ENCODE measurements at places on chromosomes 4 and X.

DNA sequence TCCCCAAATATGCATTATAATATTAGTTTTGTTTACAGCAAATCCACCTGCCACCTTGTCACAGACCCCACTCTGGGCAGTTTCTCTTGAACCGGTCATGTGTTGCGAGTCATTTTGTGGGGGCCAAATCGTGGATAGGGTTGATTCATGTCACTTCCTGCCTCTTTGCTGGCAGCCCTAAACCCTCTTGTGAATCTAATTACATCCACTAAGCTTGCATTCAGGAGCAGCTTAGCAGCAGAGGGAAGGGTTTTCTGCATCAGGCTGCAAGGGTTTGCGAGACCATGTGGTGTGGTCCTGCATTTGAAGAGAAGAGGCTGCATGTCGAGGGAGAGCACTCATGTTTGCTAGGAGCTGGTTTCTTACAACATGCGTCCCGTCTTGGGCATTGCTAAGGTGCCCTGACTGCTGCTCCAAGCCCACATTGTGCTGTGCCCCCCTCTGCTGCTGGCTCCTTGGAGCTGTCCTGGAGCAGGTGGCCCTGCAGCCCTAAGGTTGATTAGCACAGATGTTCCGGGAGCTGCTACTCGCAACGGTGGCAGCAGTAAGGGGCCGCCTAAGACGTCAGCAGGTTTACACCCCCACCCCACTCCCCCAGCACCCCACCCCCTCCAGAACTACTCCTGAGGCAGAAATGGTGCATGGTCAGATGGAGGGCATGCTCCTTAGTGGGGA, 88.9 kb upstream of the CLDN34 start:
- no peak for DNase-seq

GRCh38 chr4:177265729-177266128, 43.9 kb upstream of the NEIL3 start:
- DNase-seq: no peak

DNA sequence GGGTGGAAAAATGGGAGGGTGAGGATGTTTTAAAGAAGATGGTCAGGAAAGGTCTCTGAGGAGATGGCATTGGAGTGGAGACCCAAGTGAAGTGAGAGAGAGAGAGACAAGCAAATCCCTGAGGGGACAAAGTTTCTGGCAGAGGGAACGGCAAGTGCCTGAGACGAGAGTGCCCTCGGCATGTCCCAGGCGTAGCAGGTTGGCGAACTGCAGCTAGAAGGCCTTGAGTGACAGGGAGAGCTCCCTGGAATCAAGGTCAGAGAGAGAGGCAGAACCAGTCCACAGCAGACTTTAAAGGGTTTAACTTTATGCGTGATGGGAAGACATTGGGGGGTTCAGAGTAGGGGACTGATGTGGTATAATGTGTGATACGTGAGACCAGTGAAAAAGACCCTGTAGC, 150.2 kb upstream of the HAND2 start:
- no peak for DNase-seq

GRCh38 chrX:72021975-72022374, 109.7 kb downstream of the RTL5 start:
- DNase-seq: no peak

DNA sequence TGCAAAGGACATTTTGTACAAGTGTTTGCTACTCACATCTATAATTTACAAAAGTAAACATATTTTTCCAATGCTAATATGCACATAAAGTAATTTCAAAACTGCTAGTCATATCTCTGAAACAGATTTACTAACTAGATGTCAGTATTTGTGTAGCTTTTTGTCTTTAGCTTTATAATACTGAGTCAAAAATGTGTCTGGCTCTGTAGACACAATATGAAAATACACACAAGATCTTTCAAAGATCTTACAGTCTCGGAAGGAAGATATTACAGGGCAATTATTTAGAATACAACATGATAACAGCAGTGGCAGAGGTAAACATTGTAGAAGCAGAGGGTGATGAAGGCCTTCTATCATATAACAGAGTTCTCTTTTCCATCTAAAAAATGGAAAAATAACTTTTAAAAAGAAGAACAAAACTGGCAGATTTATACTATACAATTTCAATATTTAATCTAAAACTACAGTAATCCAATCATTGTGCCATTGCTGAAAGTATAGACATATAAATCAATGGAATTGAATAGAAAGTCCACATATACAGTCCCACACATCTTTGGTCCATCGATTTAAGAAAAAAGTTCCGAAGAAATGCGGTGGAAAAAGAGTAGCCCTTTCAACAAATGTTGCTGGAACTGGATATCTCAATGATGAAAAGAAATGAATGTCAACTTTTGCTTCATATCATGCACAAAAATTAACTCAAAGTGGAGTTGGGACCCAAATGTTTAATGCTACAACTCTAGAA, 29.4 kb downstream of the ARAP2 start:
- no peak for DNase-seq
